Astrocyte of the spinal cord (primary cell): ENCODE measurements at places on chromosomes 5 and 9.

GRCh38 chr9:135907006-135907430 lies 328 bp downstream of the CAMSAP1 start:
- DNase-seq: peak; percentile 30

DNA sequence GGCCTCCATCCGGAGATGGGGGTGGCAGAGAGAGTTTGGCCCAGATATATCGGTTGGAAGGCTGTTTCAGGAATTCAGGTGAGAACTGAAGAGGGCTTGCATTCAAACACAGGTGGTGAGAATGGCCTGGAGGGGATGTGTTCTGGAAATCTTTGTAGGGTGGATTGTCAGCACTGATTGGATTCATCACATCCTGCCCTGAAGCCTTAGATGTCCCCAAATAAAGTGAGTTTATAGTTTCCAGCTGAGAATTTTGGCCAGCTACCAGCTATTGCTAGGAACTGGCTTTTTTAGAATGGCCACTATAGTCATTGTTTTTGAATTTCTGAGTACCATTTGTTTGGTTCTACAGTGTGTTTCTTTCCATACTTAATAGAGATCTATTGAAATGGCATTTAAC lies 46.1 kb upstream of the ANKH start:
- peak; percentile 47 for DNase-seq

DNA sequence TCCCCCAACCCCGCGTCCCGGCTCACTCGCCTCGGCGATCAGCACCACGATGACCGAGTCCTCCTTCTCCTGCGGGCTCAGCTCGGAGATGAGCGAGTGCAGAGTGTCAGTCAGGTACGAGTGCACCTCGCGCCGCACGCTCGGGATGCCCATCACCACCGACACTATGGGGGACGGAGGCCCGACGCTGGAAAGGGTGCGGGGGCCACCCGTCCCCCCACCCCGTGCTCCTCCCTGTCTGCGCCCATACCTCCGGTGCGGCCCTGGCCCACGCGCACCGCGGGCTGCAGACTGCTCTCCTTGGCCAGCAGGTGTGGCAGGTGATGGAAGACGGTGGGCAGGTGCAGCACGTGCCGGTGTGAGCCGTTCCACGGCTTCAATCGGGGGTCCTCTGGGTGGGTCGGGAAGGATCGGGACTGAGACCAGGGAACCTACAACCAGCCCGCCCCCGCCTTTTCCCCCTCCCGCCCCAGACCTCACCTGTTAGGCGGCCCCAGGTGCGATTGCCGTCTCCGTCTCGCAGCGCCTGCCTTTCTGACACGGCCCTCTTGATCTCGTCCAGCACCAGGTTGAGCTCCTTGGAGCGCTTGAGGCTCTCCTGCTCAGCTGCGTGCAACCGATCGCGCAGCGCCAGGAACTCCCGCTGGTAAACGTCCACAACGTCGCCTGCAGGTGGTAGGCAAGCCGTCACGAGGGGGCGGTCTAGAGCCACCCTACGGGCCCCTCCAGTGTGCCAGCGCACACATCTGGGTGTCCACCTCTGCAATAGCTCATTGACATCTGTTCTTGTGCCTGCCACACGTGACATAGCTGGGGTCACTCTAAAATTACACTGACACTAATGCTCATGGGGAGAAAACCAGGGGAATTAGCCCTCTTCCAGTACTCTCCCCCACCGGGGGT lies 5.1 kb downstream of the MGAT4B start:
- peak; percentile 42 for DNase-seq

DNA sequence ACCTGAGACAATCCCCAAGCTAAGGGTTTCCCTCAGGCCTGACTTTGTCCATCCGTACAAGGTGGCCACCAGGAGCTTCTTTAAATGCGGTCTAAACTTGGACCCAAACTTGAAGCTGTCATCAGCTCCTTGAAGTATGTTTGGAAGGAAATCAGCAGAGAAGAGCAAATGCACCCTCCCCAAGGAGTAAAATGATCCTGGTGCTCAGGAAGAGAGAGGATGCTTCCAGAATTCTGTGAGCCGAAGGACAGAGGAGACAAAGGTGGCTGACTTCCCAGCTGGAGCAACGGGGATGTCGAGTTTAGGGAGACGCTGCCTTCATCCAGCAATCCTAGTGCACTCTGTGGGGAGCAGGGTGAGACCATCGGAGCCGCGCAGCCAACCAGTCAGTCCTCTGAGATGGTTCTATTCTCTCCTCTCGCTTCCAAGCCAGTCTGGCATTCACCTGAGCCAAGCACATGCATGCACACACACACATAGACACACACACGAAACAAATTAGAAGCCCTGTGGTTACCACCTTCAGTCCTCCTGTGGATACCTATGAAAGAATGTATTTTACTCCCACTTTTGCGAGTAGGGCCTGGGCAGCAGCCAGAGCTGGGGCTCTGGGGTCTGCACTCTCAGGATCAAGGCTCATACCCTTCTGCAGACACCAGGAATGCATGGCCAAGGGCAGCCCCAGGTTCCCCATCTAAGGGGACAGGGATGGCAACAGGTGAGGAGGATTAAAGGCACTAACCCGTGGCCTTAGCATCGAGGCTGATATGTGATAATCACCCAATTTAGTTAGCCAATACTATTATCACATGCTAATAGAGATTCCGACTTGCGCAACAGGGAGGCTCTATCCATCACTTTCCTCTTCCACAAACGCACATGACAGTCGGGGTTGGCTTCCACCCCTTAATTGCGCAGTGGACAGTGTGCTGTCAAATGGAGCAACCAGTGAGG lies 75.8 kb downstream of the GTF3C4 start:
- no peak for DNase-seq

- no peak for DNase-seq
Observed at GRCh38 chr9:74762950-74763349, 124.8 kb downstream of the TRPM6 start.

GRCh38 chr9:70085241-70085640 lies 41.6 kb downstream of the MAMDC2 start:
- peak; percentile 53 for DNase-seq

DNA sequence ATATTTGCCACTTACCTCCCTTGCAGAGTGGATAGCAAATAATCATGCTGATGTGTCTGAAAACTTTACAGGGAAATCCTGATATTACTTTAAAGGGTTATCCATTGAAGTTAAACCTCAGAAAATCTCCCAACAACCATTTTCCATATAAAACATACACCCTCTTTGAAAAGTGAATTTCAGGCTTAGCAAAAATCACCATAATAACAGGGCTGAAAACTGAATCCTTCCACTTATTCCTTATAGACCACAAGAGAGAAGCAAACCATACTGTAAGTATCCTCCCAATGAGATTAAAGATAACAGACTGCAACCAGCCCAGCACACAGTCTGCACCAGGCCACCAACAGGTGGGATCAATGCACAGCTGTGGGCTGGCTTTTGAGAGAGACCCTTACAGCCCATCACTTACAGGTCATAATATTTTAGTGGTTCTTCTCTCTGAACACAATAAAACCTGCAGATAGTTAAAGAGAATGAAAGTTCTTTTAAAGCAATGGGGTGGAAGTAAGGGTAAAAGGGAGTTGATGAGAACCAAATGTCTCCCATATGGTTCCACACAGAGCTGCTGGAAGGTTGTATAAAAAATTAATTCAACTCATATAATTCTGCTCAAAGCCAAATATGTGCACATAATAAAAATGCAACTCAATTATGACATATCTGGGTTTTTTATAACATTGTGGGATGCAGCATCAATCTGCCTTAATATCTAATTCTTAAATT lies 376.2 kb upstream of the GRAMD2B start:
- no peak for DNase-seq

- peak; percentile 34 for DNase-seq
Observed at GRCh38 chr5:154395407-154396106, 50.2 kb upstream of the SAP30L start.

DNA sequence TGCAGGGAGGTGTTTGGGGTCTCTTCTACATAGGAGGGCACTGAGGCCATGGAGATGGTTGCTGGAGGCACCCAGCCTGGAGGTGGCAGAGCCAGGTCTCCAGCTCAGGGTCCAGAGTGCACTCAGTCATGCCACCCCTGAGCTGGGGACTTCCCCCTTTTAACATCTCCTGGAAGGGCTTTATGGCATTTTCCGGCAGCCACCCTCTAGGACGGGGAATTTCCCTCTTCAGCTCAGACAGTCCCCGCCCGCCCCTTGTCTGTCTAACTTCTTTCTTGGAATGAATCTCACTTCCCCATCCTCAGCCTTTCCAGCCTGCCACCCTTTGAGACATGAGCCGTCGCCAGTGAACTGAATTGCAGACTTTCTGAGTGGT lies 49.9 kb downstream of the COL15A1 start:
- DNase-seq: no peak

DNA sequence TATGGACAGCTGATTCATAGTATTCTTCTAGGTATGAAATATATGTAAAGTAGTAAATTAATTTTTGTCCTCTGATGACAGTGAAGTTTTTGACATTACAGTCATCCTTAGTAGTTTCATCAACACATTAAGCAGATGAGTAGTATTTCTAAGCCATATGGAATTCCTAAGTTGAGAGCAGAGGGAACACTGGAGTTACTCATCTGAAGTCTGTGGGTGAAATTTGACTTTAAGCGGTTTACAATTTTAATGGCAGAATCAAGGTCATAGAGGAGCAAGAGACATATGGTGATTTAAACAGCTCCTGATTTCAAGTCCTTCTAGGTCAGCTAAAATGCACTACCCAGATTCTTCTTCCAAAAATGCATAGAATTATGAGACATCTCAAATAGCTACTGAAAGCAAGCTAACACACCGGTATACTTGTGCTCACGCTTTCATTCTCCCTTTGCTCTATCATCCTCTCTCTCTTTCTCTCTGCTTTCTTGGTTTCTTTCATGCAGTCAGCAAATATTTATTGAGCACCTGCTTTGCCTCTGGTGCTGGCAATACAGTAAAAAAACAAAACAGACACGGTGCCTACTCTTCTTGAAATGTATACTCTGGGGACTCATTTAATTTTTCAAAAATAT lies 235.9 kb downstream of the FER start:
- peak; percentile 14 for DNase-seq

DNA sequence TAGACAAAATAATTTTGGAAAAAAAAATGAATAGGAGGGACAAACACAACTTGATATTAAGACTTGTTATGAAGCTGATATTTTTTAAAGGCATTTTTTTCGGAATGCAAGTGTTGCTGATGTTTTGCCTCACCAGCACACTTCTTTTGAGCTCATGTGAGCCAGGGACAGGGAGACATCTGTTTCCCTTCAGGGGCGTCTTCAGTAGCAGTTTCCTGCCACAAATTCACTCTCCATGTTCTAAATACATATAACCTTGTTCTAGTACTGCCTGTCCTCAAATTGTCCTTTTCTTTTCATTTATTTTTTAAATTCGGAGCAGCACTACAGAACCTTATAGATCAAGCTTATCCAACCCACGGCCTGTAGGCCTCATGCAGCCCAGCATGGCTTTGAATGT lies 316.0 kb upstream of the PAPPA start:
- DNase-seq: no peak

GRCh38 chr5:95617057-95617456 lies 2.8 kb upstream of the GPR150 start:
- peak; percentile 23 for DNase-seq

GRCh38 chr5:154624341-154624740 lies 130.8 kb upstream of the LARP1 start:
- no peak for DNase-seq

DNA sequence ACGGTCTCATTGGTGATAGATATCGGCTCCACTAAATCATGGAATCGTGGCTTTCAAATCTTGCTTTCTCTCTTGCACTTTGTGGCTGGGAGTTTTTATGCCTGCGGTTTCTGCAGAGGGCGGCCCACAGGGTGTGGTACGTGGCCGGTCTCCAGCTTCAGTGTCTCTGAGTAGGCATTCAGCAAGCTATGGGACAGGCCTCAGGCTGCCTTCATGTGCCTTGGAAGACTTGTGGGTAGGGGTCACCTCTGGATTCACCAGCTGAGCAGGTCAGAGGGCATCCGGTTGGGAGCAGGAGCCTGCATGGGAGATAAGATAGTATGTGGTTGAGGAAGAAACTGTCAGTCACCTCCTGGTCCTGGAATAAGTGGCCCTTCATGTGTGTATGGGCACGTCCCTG lies 47.7 kb downstream of the AMBP start:
- no peak for DNase-seq

DNA sequence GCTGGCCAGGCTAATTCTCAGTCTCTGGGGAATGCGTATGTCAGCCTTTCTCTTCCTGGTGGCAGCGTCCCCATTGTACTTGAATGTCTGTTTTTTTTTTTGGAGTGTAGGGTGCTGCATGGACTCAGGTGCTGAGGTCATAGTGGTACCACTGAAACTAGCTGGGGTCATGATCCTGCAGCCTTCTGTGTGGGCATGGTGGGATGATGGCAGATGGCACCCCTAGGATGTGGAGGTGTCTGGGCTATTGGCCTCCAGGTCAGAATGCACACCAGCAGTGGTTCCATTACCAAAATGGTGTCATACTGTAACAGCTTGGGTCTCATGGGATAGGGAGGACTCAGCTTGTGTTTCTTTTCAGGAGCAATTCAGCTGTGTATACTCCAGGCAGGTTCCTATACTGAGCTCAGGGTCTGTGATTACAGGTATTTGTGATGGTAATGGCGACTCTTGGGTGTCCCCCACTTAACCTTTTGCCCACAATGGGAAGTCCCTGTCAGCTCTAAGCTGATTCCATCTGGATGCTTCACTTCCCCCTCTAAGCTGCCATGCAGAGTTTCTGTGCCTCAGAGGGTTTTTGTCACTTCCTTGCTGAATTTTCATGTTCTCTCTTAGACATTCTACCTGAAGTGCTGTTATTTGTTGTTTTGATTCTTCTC lies 17.9 kb downstream of the HSD17B4 start:
- no peak for DNase-seq

DNA sequence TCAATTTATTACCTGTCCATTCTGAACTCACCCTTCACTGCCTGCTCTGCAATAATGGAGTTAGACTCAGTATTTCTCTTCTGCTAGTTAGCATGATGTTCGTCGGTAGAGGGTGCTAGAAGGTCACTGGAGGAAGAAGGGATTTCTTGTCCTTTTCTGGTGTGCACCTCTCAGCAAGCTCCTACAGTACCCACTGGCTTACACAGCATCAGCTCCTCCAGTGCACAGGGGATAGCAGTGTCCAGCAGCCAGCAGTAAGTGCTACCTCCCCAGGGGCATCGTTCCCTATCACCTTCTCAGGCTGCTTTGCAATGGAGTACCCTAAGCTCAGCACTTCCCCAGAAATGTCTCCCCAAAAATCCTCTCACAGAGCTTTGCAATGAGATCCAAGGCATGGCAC lies 45.9 kb upstream of the APC start:
- DNase-seq: no peak
